ENCODE measurements at places on chromosomes 3 and 15.

DNA sequence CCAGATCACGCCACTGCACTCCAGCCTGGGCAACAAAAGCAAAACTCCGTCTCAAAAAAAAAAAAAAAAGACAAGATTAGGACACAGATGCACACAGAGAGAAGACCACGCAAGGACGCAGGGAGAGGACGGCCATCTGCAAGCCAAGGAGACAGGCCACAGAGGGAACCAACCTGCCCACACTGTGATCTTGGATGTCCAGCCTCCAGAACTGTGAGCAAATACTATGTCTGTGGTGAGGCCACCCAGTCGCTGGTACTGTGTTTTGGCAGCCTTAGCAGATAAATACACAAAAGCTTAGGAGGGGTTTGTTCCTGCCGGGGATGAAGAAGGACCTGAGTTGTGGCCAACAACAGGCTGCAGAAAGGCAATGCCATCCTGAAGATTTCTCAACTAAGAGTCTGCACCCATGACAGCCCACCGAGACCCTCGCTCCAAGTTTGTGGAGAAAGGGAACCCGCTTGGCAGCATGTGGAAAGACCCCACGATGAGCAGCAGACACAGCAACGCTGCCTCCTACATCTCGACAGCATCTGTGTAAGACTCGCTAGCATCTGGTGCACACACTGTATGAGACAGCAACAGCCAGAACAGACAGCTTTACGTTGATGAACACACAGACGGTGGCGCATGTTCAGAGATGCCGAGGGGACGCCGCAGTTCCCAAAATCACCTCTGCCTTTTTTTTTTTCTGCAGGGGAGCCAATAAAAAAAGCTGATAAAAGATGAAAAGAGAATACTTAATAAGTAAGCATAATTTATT lies 13.7 kb downstream of the CYFIP1 start:
- DNase-seq: no peak

- DNase-seq: peak; percentile 23
These were observed 14.2 kb downstream of the LRRC49 start for GRCh38 chr15:70906842-70907241.

- DNase-seq: no peak
These were observed 80.5 kb downstream of the MAGI1 start for GRCh38 chr3:65958216-65958615.

DNA sequence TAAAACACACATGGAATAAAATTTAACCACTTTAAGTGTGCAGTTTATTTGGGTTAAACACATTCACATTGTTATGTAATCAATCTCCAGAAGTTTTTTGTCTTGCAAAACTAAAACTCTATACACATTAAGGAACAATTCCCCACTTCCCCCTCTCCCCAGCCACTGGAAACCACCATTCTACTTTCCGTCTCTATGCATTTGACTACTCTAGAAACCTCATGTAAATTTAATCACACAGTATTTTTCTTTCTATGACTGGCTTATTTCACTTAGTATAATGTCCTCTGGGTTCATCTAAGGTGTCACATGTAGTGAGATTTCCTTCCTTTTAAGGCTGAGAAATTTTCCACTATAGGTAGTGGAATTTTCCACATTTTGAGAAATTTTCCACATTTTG lies 568.7 kb upstream of the UBE2E2 start:
- no peak for DNase-seq

DNA sequence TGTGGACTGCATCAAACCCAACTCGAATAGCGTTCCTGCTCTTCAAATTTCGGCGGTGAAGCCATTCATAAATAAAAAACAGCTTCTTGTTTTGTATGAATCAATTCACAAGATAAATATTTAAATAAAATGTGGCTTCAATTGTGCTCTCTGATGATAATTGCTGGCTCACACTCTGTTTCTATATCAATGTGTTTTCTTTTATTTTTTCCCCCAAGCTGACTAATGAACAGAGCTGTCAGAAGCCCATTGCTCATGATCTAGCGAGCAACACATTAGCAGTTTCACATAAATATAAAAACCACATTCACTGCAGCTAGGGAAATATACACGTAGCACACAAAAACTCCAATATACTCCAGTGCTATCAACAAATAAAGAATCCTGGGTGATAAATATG lies 45.0 kb upstream of the FOXP1 start:
- peak; percentile 56 for DNase-seq

Data from fibroblast of skin of left biceps (primary cell).